GM23338 (cell line): ENCODE measurements at places on chromosomes 1 and 21.

DNA sequence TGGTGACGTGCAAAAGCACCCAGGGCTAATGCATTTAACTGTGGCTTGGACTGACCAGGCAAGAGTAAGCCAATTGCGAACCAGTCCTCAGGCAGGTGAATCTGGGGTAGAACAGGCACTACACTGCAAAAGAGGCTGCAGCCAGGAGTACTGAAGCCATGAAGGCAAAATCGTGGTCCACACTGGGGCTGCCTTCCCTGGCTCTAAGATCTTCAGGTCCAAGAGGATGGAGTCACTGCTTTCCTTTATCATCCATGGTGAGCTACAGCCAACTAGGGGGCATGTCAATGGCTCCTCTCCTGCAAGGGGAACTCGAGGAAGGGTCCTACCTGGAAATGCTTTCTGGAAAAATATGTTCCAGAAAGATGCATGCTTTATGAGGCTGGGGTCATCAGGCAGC is 100.6 kb upstream of the AJAP1 start:
- H3K27me3 ChIP-seq, result no peaks in the 10 kb centered on the region
- no peak for DNase-seq
- no peak overlapping the region for H3K4me3 ChIP-seq
- H3K27ac ChIP-seq, result no peak overlapping the region

GRCh38 chr1:13510499-13510898 is 3.3 kb downstream of the LRRC38 start:
- H3K4me3 ChIP-seq, result no peak overlapping the region
- DNase-seq, result no peak

DNA sequence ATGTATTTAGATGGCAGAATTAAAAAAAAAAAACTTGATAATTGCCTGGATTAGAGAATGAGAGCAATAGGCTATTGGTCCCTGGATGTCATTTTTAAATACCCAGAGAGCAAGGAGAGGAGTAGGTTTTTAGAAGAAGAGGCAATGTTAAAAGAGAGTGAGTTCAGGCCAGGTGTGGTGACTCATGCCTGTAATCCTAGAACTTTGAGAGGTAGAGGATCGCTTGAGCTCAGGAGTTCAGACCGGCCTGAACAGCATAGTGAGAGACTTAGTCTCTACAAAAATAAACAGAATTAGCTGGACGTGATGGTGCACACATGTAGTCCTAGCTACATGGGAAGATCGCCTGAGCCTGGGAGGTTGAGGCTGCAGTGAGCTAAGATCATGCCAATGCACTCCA is 15.9 kb upstream of the MUTYH start:
- DNase-seq, result no peak
- peaks cover 11% of the 10 kb centered on the region for H3K4me1 ChIP-seq
- H3K4me3 ChIP-seq, result no peak overlapping the region
- no peaks in the 10 kb centered on the region for H3K27me3 ChIP-seq
- H3K27ac ChIP-seq, result no peak overlapping the region

DNA sequence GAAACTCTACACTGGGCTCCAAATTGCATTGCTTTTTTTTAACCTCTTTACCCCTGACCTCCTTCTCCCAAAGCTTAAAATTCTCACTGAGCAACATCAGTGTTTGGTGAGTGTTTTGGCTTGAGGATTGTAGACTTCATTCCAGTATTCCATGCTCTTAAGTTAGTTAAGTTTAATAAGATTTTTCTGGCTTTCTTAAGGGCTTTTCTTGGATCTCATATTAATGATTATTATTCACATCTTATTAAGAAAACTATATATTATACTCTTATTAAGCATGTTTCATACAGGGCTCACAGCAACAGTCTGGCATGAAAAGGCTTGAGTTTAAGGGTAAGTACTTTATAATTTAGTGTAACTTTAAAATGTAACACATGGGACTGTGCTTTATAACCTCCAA is 141.8 kb downstream of the DISP1 start:
- no peak for DNase-seq
- H3K27me3 ChIP-seq, result no peaks in the 10 kb centered on the region
- H3K4me3 ChIP-seq, result no peak overlapping the region

DNA sequence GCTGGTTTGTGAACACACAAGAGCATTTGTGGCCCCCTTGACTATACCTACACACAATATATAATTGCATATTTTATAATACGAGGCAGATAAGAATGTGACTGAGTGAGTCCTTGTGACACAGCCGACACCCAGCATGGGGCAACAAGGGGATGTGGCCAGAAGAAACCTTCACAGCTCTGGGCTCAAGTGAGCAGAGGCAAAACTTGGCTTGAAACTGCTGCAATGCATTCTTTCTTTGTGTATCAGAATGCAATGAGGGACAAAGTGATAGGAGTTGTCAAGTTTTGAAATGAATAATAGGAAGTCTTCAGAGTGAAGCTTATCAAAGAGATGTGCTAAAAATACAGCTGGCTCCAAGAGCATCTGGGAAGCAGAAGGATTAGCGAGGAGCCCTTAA is 124.0 kb upstream of the C8B start:
- H3K4me3 ChIP-seq, result no peak overlapping the region
- no peak overlapping the region for H3K27ac ChIP-seq
- DNase-seq, result no peak
- H3K4me1 ChIP-seq, result no peaks in the 10 kb centered on the region

DNA sequence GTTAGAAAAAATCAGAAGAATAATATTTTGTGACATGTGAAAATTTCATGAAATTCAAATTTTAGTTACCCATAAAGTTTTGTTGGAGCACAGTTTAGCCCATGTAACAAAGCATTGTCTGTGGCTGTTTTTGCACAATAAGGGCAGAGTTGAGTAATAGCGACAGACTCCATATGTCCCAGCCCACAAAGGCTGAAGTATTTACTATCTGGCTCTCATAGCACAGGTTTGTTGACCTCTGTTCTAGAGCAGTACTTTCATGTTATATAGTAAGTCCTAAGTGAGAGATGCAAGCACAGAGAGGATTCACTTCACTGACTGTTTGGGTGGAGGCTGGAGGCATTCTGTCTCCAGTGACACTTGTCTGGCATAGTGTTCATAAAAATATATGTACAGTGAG is 6.8 kb downstream of the LAMC1 start:
- peaks cover 32% of the 10 kb centered on the region for H3K4me1 ChIP-seq
- no peaks in the 10 kb centered on the region for H3K36me3 ChIP-seq
- no peak overlapping the region for H3K27ac ChIP-seq
- H3K27me3 ChIP-seq, result peaks cover 10% of the 10 kb centered on the region

DNA sequence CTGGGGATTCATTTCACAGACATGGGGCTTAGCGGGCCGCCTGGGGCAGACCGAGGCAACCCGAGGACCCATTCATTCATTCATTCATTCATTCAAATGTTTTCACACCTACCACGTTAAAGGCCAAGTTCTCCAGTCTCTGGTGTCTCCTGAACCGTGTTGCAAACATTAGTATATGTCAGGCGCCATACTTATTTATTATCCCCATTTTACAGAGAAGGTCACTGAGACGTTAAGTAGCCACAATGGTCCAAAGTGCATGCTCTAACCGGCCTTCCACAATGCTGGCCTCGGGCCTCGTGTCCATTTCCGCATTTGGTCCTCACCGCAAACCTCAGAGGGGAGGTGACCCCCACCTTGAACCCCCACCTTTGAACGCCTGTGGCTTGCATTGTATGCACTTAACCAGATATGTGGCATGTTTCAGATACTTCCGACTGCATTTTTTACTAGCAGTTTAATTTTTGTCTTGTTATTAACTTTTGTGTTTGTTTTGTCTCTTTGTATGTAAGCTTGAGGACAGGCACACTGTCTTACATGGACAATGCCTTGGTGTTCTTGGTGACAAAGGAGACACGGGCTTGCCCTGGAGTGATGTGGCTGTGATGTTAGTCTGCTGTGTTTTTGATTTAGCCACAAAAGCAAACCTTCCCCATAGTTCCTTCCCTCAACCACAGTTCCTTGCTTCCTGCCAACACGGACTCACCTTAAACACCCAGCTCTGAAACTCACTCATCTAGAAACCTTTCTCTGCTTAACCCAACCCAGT is 1.2 kb upstream of the IFFO2 start:
- DNase-seq, result no peak
- H3K4me3 ChIP-seq, result peak overlapping the region; percentile 90
- peaks cover 44% of the 10 kb centered on the region for H3K27me3 ChIP-seq
- no peaks in the 10 kb centered on the region for H3K36me3 ChIP-seq
- peaks cover 11% of the 10 kb centered on the region; the same call in 1 of the 2 replicates for H3K4me1 ChIP-seq
- no peak overlapping the region for H3K27ac ChIP-seq

DNA sequence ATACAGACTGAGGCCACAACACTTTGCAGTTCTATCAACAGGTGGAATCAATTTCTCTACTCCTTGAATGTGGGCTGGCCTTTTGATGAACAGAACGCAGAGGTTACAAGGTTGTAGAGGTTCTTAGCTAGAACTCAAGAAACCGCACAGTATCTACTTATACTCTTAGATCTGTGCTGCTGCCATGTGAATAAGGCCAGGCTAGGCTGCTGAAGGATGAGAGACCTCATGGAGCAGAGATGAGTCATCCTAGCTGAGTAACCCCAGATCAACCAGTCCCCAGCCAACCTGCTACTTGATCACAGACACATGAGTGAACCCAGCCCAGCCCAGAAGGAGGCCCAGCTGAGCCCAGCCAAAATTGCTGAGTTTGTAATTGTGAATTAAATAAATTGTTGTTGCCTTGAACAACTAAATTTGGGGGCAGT is 35.3 kb upstream of the BCAR3 start:
- H3K27me3 ChIP-seq, result no peaks in the 10 kb centered on the region
- H3K4me3 ChIP-seq, result no peak overlapping the region
- DNase-seq, result no peak

DNA sequence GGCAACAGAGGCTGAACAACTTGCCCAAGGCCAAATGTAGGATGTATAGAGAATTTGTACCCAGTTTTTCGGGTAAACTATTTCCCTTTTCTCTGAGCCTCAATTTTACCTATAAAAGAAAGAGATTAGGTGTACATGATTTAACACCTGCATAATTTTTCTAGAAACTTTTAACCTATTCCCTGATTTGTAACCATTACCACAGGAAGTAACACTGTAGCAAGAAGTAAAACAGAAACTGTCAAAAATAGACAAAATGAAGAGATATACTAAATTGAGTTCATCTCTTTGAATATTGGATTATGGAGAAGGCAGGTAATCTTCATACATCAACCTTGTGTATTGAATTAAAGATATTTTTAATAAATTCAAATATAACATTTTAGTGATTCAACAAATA is 136.2 kb downstream of the ZC3H11B start:
- DNase-seq, result no peak
- H3K27me3 ChIP-seq, result no peaks in the 10 kb centered on the region
- no peaks in the 10 kb centered on the region for H3K4me1 ChIP-seq
- H3K27ac ChIP-seq, result no peak overlapping the region

DNA sequence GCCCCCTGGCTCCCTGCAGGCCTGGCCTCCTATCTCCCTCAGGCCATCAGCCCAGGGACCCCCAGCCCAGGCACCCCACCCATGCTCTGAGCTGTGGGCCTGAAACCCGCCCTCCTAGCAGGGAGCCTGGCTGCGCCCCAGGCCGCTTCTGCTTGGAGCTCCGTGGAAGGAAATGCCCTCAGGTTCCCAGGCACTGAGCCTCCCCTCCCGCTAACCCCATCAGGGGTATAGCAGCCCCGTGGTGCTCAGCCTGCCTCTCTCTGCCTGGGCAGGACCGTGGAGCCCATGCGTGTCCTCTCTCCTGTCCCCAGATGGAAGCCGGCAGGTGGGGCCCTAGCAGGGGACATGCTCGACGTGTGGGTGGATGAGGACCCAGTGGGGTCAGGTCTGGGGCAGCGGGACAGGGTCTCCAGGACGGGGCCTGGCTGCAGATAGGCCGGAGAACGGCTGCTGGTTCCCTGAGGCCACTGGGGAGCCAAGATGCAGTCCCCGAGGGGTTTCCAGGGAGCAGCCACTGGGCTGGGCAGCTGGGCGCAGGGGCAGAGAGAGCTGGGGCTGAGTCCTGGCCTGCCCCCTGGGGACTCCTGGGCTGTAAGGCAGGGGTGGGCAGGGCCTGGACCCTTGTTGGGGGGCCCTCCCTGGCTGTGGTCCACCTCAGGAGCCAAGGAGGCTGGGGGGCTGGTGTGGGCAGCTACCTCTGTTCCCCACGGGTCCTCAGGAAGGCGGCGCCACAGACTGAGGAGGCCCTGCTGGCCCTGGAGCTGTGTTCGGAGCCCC is 75.5 kb downstream of the MORN1 start:
- no peaks in the 10 kb centered on the region for H3K27me3 ChIP-seq
- DNase-seq, result no peak
- no peaks in the 10 kb centered on the region for H3K36me3 ChIP-seq
- H3K27ac ChIP-seq, result no peak overlapping the region
- H3K4me1 ChIP-seq, result peaks cover 9% of the 10 kb centered on the region
- peak overlapping the region; percentile 47 for H3K4me3 ChIP-seq

DNA sequence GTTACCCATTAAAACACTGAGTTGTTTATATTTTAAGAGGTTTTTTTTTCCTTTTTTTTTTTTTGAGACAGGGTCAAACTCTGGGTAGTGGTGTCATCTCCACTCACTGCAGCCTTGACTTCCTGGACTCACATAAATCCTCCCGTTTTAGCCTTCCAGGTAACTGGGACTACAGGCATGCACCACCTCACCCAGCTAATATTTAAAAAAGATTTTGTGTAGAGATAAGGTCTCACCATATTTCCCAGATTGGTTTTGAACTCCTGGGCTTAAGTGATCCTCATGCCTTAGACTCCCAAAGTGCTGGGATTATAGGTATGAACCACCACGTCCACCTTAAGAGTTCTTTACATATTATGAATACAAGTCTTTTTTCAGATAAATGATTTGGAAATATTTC is 146.5 kb downstream of the COQ8A start:
- H3K36me3 ChIP-seq, result no peaks in the 10 kb centered on the region
- H3K4me1 ChIP-seq, result no peaks in the 10 kb centered on the region
- no peaks in the 10 kb centered on the region for H3K27me3 ChIP-seq
- no peak overlapping the region for H3K4me3 ChIP-seq
- H3K27ac ChIP-seq, result no peak overlapping the region

DNA sequence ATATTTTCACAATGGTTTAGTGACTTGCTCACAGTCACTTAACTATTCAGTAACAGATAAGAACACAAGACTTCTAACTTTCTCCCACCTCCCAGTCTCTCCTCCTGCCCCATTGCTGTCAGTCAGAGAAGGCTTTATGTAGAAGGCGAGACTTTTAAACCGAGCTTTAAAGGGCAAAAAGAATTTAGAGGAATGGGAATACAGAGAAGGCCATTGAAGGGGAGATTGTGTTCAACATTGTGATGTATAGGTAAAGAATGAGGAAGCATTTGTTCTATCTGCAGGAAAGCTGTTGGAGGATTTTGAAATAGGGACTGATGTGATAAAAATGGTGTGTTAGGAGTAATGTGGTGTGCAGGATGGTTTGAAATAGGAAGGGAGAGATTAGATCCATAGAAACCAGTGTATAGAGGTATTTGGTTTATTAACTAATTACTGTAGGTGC is 7.3 kb downstream of the POU2F1 start:
- DNase-seq, result peak; percentile 67
- H3K36me3 ChIP-seq, result no peaks in the 10 kb centered on the region
- H3K27me3 ChIP-seq, result no peaks in the 10 kb centered on the region
- H3K4me3 ChIP-seq, result peak overlapping the region; percentile 0; the same call in 1 of the 2 replicates
- peaks cover 80% of the 10 kb centered on the region for H3K4me1 ChIP-seq

DNA sequence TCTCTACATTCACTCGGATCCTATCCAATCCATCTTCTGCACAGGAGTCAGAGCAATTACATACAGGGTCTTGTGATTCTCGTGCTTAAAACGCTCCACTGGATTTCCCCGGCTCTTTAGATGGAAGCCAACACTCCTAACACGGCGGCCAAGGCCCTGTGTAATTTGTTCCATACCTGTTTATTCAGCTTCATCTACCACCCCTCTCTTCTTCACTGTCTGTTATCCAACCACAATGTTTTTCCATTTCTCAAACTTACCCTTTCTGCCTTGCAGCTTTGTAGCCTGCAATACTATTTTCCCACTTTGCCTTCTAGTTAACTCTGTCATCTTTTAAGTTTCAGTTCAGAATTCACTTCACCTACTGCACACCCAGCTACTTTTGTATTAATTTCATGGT is 249.6 kb upstream of the USP25 start:
- no peak for DNase-seq
- no peaks in the 10 kb centered on the region for H3K4me1 ChIP-seq
- no peaks in the 10 kb centered on the region for H3K27me3 ChIP-seq
